ENCODE measurements at places on chromosomes 6 and 20.

DNA sequence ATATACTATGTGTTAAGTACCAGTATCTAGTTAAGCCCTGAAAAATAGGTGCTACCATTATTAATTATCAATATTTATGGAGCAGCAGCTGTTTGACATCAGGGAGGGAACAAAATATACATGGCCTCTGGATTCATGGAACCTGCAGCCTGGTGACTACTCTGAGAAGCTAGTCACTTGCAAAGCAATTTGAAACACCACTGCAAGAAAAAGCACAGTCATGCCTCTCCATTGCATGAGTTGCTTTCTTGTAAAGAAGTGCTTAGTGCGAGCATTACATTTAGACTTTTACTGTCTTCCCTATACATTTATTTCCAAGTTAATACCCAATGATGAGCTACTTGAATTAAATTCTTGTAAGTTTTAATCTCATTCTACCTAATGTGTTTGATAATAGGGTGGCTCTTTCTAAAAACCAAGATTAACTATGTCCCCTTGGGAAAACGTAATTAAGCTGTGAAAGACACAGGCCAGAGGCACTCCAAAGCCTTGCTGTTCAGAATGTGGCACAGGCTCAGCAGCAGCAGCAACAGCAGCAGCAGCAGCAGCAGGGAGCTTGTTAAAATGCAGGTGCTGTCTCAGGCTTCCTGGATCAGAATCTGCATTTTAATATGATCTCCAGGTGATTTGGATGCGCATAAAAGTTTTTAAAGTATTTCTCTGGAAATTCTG, 83.6 kb downstream of the PFDN4 start:
- DNase-seq: no peak

DNA sequence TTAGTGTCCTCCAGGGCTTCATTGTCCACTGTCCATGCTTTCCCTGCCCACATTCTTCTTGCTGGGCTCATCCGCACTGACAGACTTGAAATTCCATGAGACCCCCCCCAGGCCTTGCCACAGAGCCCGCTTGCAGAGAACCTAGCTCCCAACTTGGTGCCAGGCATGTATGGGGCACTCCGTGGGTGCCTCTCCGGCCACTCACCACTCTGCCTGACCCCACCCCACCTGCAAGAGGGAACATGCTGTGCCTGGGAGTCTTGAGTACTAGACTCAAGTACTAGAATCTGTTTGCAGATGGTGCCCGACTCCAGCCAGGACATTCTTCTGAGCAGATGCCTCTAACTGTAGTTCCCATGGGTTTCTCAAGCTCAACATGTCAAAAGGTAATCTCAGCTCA, 47.9 kb downstream of the TRERF1 start:
- no peak for DNase-seq

DNA sequence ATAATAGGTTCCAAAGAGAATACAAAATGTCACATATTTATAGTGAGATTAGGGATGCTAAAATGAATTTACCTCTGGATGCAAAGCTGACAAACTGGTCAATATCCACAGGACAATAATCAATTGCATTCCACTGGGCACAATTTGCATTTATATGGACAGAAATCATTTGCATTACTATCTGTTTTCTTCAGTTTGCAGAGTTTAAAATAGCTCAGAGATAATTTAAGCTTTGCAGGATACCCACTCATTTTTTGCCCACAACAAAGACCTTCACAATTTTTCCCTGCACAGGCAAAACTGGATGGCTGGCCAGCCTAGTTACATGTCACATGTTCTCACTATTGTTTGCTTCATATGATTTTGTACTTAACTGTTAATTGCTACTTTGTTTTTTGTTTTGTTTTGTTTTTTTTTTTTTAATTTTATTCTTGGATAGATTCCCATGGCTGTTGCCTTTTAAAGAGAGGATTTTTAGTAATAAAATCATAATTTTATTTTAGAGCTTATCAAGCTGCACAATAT, 483.5 kb downstream of the UTRN start:
- no peak for DNase-seq

DNA sequence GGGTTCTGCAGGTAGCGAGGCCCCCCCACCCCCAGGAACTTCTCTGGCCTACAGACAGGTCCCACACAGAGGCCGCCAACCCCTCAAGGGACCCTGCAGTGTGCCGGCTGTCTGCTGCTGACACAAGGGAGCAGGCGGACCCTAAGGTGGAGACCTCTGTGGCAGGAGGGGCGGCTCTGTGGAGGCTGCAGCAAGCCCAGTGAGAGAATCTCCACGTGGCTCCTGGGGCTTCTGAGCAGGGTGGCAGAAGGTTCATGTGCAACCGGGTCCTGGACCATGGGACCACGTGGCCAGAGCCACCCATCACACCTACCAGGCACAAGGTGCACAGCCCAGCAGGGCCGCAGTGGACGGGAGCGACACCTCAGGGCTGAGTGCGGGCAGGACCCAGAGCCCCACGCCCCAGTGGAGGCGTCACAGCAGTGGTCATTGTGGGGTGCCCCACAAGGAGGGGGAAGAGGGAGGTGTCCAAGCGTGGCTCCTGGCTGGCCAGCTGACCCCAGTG, 4.3 kb downstream of the ARFRP1 start:
- no peak for DNase-seq

DNA sequence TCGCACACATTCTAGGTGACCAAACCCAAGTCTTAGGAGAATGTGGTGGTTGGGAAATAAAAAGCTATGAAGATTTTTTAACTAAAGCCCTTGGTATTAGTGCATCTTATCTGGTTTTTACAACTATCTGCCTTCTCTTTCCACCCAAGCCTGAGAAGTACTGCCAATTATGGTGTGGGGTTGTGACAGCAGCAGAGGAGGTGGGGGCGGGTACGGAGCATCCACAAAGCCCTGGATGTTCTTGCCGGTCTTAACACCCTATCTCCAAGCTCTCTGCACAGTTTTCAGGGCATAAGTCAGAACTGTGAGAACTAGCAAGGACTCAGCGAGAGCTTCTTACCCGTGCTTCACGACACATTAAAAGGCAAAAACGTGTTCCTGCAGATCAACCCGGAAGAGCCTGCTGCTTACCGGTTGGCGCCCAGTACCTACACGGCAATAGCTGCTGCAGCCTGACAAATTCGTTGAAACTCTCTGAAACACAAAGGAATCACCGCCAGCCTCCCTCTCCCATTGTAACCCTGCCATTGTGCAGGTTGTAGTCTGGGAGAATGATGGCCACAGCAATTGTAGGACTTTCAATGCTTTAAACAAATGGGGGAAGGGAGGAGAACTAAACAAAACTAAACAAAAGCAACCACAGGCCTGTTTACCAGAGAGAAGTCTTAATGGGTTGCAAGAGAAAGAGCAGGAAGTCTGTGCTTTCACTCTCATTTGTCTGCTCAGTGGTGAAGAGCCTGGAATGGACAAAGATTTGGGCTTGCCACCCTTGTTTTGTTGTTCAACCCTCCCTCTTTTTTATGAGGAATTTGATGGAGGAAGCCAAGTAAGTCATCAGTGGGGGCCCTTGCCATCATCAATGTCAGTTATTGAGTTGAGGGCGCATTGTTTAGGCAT, 461.0 kb upstream of the JARID2 start:
- no peak for DNase-seq

- DNase-seq: no peak
Observed at GRCh38 chr6:2763345-2763841, 1.8 kb upstream of the WRNIP1 start.

- DNase-seq: no peak
Observed at GRCh38 chr6:30348957-30349356, 4.0 kb downstream of the RPP21 start.

DNA sequence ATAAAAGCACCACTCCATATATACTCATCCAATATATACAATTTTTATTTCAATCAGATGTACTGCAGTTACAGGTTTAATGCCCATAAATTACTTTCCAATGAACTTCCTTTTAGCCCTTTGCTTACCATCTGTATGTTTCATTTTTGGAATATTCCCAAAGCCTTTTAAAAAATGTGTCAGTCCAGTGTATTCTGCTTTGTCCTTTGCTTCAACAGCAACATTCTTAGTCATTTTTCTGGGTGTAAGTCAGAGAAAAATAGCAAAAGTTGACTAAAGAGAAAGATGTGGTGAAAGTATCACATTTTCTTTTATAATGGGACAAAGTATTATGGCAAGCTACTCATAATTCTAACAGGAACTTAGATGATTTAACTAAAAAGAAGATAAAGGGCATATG, 15.2 kb downstream of the DSE start:
- no peak for DNase-seq

GRCh38 chr6:139277161-139277560, 14.6 kb downstream of the TXLNB start:
- no peak for DNase-seq

- no peak for DNase-seq
Observed at GRCh38 chr6:85129881-85130280, 320.0 kb upstream of the NT5E start.

- no peak for DNase-seq
Observed at GRCh38 chr6:108251252-108251651, 9.6 kb downstream of the SNX3 start.

DNA sequence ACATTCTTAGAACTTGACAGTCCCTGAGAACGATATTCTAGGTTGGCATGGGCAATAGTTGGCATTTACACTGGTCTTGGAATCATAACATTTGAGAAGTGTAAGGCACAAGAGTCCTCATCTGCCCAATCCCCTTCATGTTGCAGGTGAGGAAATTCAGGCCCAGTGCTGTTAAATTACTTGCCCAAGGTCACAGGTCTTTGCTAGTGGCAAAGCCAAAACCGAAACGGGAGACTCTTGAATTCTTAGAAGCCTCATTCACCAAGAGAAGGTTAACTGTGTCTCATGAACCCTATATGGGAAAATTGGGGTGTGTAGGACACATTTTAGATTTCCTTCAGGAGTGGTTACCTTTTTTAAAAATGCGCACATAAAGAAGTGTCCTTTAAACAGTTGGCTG, 7.2 kb downstream of the E2F3 start:
- no peak for DNase-seq

- no peak for DNase-seq
Observed at GRCh38 chr6:90719321-90720195, 132.7 kb upstream of the MAP3K7 start.

DNA sequence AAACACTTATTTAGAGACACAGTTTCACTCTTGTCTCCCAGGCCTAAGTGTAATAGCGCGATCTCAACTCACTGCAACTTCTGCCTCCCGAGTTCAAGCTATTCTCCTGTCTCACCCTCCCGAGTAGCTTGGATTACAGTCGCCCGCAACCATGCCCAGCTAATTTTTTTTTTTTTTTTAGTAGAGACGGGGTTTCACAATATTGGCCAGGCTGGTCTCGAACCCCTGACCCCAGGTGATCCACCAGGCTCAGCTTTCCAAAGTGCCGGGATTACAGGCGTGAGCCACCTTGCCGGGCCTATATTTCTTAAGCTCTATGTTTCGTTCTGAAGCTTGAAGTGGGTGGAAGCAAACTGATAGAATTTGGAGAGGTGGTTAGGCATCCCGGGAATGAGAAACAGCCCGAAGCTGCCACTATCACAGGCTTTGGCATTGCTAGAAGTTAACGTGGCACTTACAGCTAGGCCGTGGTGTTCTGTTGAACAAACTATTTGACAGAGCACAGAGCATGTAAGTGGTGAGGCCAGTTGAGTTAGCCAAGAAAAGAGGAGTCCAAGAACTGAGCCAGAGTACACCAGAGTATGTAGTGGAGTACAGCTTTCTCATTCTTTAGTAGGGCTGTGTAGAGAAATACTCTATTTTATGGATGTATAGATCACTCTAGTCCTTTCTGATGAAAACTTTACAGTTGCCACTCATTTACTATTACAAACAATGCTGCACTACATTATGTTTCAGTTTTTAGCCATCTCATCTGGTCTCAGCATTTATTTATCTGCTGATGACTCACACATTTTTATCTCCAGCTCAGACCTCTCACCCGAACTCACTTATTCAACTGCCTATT, 62.0 kb upstream of the HFE start:
- DNase-seq: no peak

- DNase-seq: no peak
Observed at GRCh38 chr6:27517928-27518787, 45.3 kb upstream of the ZNF184 start.

- no peak for DNase-seq
Observed at GRCh38 chr6:146422789-146423375, 120.8 kb upstream of the RAB32 start.

- DNase-seq: no peak
Observed at GRCh38 chr6:74931558-74931957, 274.3 kb downstream of the COL12A1 start.

DNA sequence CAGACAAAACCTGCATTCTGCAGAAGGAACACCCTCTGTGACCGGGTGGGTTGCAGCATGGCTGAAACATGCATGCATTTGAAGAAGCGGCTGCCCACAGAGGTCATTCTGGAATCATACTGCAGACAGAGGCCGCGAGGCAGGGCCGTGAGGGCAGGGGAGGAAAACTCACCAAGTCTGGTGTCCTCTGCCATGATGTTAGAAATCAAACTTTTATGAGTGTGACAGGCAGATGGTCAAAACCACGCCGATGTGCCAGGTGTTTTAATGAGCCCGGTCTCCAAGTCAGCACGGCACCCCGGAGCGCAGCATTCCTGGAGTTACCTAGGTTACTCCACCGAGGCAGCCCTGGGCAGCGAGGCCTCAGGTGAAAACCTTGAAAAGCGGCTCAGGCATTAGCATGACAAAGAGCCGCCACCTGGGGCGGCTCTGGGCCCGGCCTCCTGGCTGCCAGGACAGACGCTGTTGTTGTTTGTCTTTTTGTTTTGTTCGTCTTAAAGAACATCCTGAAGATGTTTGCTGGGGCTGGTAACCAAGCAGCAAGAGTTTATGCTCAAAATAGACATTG, 255.6 kb downstream of the ERMARD start:
- no peak for DNase-seq

DNA sequence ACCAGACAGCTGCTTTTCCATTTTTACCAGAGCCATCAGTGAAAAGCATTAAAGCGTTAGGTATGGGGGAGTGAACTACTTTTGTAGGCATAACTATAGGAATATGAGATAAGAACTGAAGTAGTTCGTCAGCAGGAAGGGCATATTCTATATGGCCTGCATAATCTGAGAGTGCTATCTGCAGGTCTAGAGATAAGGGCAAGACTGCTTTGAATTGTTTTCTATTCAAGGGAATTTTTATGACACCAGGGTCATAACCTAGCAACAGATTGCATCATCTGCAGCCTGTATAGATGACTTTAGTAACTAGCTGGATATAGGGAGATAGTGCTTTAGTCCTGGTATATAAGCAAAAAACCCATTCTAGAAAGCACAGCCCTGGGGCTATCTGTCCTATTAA, 437.3 kb upstream of the HTR1E start:
- DNase-seq: no peak

GRCh38 chr20:19938421-19939090, 78.6 kb upstream of the NAA20 start:
- DNase-seq: no peak

Data from stimulated activated CD4-positive, alpha-beta T cell treated with anti-CD3 and anti-CD28 coated beads, Interleukin-15, amount 100 ng/mL, for 1 hour (primary cell).